ENCODE measurements at places on chromosomes 3 and 15.

DNA sequence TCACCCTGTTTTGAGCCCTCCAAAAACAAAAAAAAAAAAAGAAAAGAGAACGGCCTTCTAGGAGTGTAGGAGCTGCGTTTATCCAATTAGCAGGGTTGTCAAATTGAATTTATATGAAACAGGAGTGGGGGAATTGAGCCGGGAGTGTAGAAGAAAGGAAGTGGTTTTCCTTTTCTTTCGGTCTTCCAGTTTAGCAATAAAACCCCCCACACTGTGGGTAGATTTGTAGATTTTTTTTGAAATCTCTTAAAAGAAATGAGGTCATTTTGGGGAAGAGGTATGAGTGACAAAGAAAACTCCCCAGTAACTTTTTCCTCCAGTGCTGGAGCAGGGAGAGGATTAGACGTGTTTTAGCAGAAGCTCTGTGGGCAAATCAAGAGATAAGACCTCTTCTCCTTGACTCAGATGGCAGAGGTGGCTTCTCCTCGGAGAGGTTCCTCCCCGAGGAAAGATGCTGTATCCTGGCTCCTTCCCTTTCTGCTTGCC is 30.8 kb downstream of the BOC start:
- no peak for DNase-seq

DNA sequence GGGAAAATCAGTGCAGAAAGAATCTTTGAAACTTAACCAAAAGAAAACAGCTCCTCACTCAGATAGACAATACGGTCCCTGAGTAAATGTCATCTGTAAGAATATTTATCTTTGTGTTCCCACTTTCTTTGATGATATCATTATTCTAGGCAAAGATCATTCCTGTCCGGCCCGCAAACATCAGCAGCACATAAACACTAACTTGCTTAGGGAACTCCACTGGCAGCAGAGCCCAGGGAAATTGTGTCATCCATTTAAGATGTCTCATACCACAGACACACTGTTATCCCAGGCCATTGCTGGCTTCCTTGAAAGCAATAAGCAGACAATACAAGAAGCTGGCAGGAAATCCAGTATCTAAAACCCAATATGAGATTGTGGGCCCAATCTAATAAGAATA is 20.1 kb upstream of the CD96 start:
- DNase-seq = no peak

DNA sequence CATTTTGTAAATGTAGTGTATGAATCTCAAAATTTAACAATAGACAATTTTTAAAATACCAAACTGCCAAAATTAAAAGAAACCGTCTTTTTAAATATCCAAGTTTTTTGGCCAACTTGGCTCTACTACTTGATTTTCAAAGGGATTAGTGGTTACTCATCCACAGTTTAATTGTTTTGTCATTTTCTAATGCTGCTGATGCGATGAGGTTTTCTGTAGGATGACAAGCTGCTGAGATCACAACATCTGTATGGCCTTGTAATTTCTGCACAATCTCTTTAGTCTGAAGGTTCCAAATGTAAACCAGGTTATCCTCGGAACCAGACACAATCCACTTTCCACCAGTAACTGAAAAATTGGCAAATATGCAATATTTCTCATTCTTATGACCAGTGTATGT is 1.5 kb downstream of the WDR5B start:
- no peak for DNase-seq

DNA sequence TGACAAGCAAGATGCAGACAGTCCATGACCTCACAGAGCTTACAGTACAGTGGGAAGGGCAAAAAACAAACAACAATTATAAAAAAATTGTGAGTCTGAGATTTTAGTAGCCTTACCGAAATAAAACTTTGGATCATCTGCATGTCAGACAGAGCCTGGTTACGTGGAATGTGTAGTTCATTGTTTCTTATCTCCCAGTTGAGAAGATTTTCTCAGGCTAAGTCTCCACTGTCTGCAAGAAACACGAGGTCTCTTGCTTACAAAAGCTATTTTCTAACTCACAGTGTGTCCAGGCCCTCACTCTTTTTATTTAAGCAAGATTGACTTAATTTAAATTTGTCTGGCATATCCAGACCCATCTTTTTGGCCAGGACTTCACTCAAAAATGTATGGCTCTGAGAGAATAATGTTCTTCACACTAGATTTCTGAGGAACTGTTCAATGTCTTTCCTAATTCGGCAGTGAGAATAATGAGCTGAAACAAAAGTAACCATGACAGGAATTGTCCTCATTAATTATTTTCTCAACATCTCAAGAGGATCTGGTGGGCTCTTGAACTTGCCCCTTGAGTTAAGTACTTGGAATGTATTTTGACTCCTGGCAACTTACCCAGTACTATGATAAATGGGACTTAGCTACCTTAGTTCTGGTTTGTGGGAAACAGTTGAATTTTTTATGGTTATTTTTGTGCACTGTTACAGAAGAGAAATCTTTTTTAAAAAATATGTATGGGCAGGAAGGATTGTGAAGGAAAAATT is 265.1 kb upstream of the COL8A1 start:
- DNase-seq = no peak

GRCh38 chr3:196075013-196075412 is 6.9 kb downstream of the TFRC start:
- no peak for DNase-seq

- DNase-seq = no peak
These were observed 130.9 kb downstream of the PGPEP1L start for GRCh38 chr15:98876451-98877369.
